NCI-H1930 (cell line): ENCODE measurements at places on chromosomes 7 and 10.

DNA sequence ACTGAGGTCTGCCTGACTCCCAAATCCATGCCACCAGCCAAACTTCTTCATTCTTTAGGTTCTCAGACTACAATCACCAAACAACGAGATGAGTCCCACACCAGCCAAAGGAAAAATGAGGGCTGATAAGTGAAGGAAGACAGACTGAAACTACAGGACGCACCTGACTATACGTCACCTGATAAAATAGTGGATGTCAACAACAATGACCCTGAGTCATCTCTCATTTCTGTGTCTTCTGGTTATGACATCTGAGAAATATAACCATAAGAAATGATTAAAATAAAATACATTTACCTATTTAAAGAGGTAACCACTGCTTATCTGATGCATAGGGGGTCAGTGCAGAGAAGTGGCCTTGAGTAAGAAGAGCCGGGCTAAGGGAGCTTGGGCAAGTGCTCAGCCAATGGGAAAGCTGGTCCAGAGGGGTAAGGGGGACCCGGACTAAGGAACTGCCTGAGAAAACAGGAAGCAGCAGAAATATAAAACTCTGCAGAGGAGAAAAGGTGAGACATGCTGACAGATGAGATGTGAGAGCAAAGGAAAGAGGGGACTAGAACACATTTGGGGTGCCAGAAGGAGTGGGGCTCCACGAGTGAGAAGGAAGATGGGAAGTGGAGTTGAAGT is 51.8 kb downstream of the HIPK2 start:
- no peak for DNase-seq

DNA sequence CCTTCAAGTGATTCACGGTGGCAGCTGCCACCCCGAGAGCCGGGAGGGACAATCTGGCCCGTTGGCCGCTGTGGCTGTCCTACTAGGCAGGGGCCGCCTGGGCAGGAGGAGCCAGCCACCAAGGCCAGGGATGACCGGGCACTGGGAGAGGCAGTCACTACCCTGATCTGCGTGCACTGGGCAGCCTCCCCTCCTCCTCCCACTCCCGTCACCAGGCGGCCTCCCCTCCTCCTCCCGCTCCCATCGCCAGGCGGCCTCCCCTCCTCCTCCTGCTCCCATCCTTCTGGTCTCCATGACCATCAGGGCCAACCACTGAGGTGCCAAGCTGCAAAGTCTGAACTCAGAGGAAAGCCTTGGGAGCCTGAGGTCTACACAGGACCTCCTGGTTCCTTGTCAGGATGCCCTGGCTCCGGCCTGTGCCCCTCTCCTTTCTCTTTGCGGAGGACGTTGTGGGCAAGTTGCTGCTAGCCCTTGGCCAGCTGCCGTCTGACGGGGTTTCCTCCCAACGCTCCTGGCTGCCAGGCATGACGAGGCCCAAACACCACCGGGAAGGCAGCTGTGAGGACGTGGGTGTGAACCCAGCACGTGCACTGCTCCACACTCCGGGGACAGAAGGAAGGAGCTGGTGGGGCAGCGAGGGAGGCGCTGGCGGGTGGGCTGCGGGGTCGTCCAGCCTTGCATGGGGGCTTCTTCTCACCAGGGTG is 131.1 kb downstream of the WDR37 start:
- no peak for DNase-seq

GRCh38 chr7:74029089-74029785 is 1.3 kb downstream of the ELN start:
- no peak for DNase-seq

DNA sequence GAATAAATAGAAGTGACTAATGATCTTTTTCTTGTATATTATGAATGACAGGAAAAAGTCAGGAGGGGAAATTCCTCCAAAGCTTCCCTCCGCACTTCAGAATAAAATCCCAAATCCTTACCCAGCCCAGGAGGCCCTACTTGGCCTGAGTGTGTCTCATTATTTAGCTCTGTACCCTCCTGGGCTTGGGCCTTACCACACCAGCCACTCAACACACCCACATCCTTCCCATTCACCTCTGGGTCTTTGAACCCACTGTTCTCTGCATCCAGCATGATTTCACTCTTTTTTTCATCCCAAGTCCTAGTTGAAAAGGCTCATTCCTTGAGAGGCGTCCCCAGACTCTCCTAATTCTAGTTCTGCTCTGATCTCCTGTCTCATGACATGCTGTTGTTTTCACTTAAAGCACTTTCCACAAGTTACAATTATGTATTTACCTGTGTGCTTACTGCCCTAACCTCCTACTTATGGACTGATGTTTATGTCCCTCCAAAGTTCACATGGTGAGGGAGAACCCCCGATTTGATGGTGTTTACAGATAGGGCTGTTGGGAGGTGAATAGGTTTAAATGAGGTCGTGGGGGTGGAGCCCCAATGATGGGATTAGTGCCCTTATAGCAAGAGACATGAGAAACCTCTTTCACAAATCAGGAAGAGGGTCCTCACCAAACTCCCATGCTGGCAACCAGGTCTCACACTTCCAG is 6.4 kb downstream of the NOD1 start:
- DNase-seq: no peak

GRCh38 chr10:329361-330099 is 194.3 kb downstream of the ZMYND11 start:
- no peak for DNase-seq

DNA sequence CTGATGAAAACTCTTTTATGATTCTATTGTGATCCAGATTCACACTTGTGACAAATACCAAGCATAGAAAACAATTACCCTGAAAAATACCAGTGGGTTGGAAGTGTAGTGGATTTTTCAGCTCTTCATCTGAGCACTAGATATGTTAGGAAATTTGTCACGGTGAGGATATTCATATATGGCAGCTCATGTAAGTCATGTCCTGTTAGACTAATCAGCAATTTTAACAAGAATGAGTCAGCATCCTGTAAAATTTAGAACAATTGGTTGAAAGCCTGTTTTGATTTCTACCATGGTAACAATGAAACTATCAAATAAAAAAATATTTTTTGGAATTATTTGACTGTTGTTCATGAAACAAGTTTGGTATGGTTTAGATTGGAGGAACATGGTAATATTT is 334.3 kb downstream of the CACNA2D1 start:
- DNase-seq: no peak

DNA sequence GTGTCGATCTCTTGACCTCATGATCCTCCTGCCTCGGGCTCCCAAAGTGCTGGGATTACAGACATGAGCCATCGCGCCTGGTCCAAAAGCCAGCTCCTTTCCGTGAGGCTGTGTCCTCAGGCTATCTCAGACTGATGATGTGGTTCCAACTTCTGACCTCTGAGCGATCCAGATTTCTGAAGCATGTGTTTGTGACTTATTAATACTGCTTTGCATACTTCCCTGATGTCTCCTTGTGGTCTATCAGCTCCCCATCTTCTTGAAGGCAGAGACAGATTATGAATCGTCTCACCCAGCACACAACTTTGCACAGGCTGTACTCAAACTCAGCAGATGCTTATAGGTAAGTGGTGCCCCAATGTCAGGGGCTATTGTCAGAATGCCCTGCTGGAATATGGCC is 2.0 kb upstream of the PLPP4 start:
- DNase-seq: no peak

DNA sequence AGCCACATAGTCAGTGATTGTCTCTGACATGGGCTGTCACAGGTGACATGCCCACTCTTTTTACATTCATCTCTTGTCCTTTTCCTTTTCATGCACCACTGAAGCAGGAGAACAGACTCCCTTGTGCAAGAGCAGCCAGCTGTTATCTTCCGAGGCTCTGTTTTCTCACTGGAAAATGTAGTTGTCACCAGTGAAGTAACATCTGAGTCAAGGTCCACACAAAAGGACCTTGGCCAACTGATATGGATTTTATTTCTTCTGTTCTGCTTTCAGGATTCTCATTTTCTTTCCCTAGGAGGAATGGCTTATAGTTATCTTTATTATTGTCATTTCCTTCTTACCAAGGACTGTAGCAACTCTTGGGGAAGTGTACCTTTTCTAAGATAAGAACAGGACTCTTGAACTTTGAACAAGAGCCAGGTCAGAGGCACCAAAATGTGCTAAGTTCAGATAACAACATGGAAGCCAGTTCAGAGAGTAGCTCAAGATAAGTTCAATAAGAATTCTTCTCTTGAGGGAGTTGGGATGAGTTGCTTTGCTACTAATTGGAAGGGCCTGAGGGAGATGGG is 22.7 kb downstream of the AVPI1 start:
- no peak for DNase-seq

- DNase-seq: no peak
Measured at GRCh38 chr7:94403546-94403945, 8.9 kb downstream of the COL1A2 start.

GRCh38 chr7:20444030-20444800 is 113.5 kb downstream of the ITGB8 start:
- no peak for DNase-seq

- peak; percentile 44 for DNase-seq
Measured at GRCh38 chr10:102230264-102230860, 4.3 kb downstream of the ELOVL3 start.

GRCh38 chr10:30583778-30584415 is 45.7 kb downstream of the LYZL2 start:
- no peak for DNase-seq

DNA sequence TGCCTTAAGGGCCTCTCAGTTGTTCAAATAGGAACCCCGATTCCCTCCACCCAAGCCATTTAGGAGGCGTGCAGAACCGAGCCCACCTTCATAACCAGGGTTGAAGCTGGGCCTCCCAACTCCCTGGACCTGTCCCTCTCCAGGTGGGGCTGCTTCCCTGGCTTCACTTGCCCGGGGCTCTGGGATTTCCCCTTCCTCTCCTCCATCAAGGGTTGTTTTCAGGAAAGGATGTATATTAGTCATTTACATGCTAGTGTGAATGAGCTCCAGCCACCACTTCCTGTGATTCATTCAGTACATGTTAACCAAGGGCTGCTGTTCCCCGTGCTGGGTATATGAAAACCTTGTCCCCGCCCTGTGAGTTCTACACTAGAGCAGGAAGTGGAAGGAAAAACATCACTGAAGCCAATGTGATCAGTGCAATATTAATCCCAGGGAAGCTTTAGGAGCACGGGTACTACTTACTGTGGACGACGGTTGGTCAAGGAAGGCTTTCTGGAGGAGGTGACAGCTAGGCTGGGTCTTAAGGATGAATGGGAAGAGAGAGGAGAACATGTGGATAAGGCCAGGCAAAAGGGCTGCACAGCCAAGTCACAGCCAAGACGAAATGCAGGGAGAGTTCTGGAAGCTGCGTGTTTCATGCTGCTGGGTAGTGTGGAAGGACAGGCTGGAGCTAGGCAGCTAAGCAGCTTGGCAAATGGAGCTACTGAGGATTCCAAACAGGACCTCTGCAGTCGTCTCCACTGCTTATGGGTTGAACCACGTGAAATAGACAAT is 150.1 kb upstream of the SHH start:
- no peak for DNase-seq

- DNase-seq: no peak
Measured at GRCh38 chr10:93378039-93378438, 104.1 kb downstream of the MYOF start.

- DNase-seq: no peak
Measured at GRCh38 chr10:76882245-76882644, 755.4 kb downstream of the KCNMA1 start.

DNA sequence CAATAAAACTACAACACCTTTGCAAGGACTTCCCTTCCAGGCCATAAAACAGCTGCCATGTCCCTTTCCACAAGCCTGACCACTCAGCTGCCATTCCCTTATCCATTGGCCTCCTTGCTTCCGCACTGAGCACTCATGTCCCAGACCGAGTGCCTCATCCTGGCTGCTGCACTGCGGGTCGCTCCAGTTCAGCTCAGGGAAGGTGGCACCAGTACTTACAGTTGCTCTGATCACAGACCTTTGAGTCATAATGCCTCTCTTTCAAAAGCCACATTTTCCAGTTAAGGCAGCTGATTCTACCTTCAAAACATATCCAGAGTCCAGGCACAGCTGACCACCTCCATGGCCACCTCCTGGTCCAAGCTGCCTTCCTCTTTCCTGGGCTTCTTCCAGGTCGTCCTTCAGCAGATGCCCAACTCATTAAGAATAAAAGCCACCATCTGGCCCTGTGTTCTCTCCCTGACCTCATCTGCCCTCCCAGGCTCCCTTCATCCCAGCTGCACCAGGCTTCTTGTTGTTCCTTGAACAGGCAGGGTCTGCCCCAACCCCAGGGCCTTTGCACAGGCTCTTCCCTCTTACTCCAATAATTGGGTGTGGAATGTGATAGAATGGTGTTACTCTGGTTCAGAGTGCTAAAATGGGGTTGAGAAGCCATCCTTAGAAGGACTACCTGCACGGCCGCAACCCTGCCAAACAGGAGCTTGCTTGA is 64.5 kb downstream of the RAMP3 start:
- DNase-seq: no peak

DNA sequence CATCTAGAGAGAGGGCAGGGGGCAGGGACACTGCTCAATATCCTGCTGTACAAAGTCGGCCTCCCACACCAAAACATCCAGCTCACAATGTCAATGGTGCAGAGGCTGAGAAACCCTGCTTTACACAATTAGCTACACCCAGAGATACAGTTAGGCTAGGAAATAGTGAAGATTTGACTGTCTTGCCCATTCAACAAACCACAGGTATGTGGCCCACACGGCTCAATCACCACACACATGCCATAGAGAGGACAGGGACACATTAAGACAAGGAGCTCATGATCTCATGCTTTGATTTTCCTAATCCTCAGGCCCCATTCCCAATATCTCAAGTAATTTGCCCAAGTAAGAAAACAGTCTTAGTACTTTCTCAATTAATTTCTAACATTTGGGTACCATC is 110.4 kb downstream of the OSBPL3 start:
- no peak for DNase-seq

- DNase-seq: no peak
Measured at GRCh38 chr7:152107945-152108344, 82.5 kb downstream of the GALNT11 start.

DNA sequence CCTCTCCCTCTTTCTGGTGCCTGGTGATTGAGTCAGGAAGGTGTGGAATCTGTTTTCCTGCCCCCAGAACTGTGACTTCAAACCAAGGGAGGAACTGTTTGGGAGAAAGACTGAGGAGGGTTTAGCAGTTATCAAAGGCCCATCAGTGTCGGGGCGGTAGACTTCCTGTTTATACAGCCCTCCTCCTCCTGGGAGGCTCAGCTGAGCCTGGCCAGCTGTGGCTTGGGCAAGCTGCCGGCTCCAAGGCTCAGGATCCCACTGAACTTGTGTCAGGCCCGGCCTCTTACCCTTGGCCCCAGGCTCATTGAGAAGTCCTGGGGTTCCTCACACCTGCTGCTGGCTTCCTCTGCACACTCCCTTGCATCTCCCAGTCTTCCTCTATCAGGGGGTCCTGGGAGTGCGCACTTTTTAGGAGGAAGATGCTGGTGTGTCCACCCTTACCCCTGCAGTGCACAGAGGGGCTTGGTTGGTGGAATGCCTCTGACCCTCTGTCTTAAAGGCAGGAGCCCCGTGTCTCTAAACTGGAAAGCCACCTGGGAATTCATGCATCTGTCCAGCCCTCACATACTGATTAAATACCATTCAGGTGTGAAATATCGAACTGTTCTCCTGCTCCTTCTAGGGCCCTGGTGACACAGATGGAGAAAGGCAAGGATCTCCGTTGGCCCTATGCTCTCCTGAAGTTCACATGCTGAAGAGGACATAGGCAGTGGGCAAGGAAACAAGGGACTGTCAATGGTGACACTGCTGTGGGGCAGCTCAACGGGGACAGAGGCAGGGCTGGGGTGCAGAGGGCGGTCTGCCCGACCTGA is 32.4 kb downstream of the CXCL12 start:
- DNase-seq: no peak
